ENCODE measurements at places on chromosomes 12 and 14.
A peak's percentile ranks its signal among the peaks of the same experiment; 100 is the strongest.

- no peak for DNase-seq
Observed at GRCh38 chr12:113173081-113173698, 12.1 kb downstream of the DDX54 start.

DNA sequence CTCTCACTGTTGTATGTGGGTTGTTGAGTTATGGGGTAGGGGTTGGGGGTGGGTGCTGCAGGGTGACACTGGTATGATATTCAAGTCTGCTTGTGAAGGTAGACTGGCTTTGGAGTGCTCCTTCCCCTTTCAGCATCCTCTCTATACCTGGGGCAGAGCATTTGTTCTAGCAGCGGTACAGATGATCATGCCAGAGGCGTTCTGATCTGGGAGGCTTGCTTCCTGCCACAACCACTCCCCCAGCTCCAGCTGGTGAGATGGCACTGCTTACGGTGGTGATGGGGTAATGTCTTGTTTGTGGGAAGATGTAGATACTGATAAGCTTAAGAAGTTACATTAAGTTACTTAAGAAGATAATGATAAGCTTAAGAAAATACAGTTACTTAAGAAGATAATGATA, 131.8 kb downstream of the ERC1 start:
- DNase-seq, result peak; percentile 23

- no peak for DNase-seq
Observed at GRCh38 chr14:96108061-96108795, 69.1 kb downstream of the C14orf132 start.

DNA sequence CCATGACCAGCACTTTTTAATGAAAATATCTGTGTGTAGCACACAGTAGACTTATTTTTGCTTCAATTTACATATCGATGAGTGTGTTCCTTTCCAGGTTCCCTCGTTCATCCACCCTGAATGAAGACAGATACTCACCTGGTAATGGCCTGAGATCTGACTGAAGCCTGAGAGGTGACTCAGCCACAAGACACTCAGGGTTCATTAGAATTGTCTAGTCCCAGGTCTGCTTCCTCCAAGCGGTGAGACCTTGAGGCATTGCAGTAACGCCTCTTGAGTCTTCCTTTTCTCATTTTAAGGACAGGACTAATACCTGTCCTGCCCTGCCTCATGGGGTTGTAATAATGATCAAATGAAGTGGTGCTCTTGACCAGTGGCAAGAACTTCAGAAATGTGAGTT, 11.5 kb upstream of the KCNK13 start:
- no peak for DNase-seq

- DNase-seq, result no peak
Observed at GRCh38 chr14:69617796-69618195, 6.4 kb downstream of the SUSD6 start.

DNA sequence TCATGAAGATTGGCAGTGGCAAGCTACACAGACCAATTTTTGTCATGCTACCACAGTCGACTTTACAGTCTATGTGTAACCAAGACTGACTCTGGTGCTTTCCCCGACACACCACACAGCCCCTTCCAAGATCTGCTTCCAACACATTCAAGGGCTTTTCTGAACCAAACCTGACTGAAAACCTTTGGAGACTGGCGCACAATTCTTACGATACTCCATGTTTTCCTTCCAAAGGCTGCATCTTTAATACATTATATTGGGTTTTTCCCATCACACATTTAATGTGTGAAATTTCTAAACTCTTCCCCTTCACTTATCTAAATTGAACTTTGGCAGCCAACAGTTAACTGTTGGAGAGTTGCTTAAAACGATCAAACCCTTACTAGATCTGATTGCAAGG, 127.7 kb upstream of the SOX5 start:
- DNase-seq, result no peak

- no peak for DNase-seq
Observed at GRCh38 chr12:102992297-102992696, 34.8 kb downstream of the ASCL1 start.

DNA sequence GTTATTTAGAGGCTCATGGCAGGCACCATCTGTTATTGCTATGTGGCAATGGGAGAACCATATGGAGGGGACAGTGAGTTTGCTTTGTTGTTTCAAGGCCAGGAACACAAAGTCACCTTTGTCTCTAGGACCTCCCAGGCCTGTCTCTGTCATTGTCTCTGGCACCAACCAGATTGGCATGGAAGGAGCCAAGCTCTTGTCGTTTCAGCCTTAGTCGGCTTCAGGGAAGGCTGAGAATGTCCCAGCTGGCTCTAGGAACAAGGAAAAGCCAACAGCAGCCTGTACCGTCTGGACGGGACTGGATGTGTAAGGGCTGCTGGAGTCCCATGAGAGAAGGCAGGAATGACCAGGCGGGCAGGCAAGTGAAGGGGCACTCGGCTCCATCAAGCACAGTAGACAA, 29.2 kb downstream of the RPH3A start:
- DNase-seq, result no peak

GRCh38 chr12:25495331-25496097, 57.6 kb downstream of the LMNTD1 start:
- DNase-seq, result no peak

GRCh38 chr14:20732477-20732876, 13.2 kb upstream of the EDDM3A start:
- no peak for DNase-seq

- no peak for DNase-seq
Observed at GRCh38 chr14:71465316-71465715, 466.9 kb upstream of the RGS6 start.

DNA sequence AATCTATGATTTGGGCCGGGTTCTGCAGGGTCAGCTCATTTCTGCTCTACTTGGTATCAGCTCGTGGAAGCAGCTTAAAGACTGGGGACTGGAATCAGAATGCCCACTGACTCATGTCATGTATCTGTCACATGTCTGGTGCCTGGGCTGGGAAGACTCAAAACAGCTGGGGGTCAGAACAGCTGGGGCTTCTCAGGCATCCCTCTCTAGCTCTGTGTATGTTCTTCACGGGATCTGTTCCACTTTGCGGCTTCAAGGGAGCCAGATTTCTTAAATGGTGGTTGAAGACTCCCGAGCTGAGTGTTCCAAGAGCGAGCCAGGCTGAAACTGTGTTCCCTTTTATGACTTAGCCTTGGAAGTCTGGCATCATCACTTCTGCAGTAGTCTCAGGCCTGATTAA, 11.9 kb downstream of the AEBP2 start:
- DNase-seq, result no peak

GRCh38 chr14:102144914-102145313, 5.2 kb downstream of the WDR20 start:
- no peak for DNase-seq

Measured in stimulated activated CD8-positive, alpha-beta memory T cell treated with anti-CD3 and anti-CD28 coated beads, Interleukin-7, amount 100 ng/mL, for 4 hours (primary cell).